ENCODE measurements at places on chromosomes 2 and 18.

- DNase-seq: no peak
Observed at GRCh38 chr2:119240311-119241204, 16.9 kb downstream of the STEAP3 start.

DNA sequence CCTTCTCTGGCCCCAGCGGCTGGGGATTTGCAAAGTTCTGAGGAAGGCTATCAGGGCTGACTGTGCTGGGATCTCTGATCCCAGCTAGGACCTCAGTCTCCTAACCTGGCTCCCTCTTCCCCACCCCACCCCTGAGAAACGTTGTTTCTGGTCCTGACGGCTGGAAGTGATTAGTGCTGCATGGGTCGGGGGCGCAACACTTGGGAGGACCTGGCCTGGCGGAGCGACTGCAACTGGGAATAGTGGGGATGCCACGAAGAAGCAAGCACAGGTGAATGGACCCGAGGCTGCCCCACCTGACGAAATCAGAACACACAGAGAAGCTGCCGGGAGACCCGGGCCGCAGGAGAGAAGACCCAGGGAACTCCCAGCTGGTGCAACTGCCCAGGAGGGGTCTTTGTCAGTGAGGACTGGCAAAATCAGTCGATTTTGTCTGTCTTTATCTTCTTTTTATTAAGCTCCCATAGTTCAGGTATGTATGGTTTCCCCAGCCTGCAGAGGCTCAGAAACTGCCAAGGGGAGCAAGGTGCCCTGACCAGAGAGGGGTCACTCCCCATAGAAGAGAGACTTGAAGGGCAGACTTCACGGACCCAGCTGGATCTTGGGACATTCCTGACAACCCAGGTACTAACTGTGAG lies 656 bp upstream of the LBX2 start:
- no peak for DNase-seq

- DNase-seq: no peak
Observed at GRCh38 chr2:71060871-71061270, 7.6 kb upstream of the NAGK start.

- no peak for DNase-seq
Observed at GRCh38 chr2:30301551-30301950, 70.2 kb downstream of the LBH start.

- no peak for DNase-seq
Observed at GRCh38 chr2:75321599-75321922, 122.2 kb upstream of the TACR1 start.

- no peak for DNase-seq
Observed at GRCh38 chr18:58633874-58634273, 5.0 kb upstream of the ALPK2 start.

- no peak for DNase-seq
Observed at GRCh38 chr2:236415684-236416444, 151.7 kb upstream of the ASB18 start.

Data from CD4-positive, alpha-beta T cell treated with Interleukin-4 for 1 hour (primary cell).